ENCODE measurements at places on chromosomes 2 and 18.

DNA sequence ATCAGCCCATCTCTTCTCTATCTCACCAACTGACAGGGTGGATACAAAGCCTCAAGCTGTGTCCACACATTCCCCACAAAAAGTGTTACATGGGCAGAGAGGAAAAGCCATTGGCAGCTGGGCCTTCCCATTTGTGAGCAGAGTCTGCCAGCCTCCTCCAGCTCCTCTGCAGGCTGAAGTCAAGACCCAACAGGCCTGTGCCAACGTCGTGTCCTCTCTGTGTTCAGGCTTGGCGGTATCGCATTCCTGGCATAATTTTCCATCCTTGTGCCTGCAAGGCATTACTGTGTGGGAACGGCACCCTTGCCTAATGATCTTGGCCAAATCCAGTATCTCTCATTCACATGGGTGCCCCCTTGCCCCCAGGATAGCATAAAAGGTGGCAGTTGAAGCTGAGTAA, 41.5 kb upstream of the APCDD1 start:
- DNase-seq = no peak

GRCh38 chr2:68769586-68770270, 35.1 kb downstream of the ARHGAP25 start:
- DNase-seq = peak; percentile 35

DNA sequence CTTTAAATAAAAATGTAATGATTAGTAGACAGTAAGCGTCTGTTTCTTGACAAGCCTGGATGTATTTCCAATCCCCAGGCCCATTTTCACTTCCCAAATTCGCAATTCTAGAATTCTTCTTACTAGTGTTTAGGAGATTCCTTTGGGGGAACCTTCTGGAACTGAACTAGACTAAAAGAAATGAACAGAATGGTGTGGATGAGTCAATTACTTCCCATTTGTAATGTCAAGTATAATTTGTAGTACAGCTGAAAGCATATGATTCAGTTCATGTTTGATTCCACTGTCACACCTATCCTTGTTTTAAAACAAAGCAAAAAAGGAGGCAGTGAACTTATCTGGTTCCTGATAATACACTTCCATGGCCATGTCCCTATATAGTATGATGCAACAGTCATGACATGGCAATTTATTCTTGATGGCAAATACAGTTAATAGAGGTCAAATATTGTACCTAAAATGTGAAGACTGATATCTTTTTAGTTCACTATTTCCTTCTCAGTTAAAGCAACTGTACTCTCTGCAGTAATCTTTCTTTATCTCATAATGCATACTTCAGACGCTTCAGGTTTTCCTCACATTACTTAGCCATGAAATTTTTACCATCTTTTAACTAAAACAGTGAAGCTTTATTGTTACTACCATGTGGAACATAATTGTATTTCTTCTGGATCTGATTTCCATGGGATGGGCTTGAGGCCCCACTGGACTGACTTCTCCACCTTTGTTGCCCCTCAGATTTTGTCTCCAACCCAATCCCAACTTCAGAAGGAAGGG, 2.0 kb downstream of the IDH1 start:
- no peak for DNase-seq

DNA sequence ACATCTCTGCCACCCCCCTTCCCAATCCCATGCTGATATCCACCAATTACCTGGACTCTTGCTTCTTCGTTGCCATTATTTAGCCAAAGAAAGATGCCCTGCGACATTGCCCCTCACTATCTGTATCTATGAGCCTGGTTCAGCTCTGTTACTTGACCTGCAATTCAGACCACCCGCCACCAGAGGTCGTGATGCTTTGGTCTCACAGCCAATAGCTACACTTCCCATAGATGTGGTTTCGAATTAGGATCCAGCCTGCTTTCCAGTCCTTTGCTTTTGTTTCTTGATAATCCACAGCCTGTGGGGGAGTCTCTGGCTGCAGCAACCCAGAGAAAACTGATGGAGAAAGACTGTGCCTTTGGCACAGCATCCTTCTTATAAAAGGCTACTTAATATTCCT, 239.4 kb downstream of the KLHL29 start:
- DNase-seq = peak; percentile 68

DNA sequence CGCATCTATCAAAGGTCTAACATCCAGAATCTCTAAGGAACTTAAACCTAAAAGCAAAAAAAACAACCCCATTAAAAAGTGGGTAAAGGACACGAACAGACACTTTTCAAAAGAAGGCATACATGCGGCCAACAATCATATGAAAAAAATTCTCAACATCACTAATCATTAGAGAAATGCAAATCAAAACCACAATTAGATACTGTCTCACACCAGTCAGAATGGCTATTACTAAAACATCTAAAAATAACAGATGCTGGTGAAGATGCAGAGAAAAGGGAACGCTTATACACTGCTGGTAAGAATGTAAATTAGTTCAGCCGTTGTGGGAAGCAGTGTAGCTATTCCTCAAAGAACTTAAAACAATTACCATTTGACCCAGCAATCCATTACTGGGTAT, 38.0 kb downstream of the PPP3R1 start:
- DNase-seq = no peak

DNA sequence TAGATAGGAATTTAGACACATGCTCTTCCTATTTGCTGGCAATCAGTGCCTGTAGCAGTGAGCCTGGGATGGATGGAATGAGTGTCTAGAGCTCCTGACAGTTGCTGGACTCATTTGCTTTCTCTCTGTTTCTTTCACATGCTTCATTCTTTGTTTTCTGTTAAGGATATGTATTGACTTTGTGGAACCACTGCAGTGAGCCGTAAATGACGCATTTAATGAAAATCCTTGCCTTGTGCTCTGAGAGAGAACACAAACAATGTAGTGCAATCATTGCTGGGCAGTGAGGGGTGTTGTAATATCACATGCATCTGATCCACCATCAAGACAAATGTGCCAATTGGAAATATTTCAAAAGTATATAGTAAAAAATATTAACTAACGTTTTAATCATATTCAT, 25.2 kb upstream of the CDH20 start:
- no peak for DNase-seq

- no peak for DNase-seq
Observed at GRCh38 chr2:45067859-45068570, 58.8 kb upstream of the SIX2 start.

GRCh38 chr18:72762515-72763122, 105.2 kb downstream of the NETO1 start:
- no peak for DNase-seq

GRCh38 chr2:102707796-102708695, 53.8 kb upstream of the TMEM182 start:
- DNase-seq = no peak

- no peak for DNase-seq
Observed at GRCh38 chr2:39434233-39434897, 2.7 kb downstream of the MAP4K3 start.

DNA sequence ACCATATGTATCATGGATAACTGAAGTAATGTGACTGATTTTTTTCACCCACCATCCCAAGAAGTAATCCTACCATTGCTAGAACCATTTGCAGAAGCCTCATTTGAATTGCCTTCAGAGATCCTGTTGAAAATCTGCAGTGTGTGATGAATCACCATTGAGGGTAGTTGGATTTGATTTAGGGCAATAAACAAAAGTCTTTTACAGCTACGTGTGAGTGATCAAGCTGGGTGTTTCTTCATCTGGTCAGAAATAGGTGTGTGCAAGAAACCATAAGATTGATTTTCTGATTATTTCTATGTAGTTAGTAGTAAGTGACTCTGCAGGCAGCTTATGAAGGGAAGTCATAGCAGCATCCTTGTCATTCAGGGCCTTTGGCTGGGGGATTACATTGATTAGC, 159.6 kb downstream of the MGAT5 start:
- DNase-seq = no peak

DNA sequence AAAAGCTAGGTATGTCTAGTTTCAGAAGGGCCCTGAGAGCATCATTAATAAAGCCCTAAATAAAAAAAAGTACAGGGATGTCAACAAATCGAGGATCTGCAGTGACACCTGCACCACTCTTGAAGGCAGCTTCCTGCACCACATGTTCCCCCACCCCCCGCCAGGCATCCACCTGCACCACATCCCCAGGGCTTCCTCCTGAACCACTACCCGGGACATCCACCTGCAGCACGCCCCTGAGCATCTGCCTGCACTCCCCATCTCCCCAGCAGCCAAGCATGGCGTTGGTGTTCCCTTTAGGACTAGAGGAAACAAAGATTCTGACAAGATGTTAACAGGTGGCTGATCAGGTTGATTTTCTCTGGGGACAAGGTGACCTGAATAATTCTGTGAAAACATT, 55.2 kb downstream of the DLGAP1 start:
- DNase-seq = no peak

DNA sequence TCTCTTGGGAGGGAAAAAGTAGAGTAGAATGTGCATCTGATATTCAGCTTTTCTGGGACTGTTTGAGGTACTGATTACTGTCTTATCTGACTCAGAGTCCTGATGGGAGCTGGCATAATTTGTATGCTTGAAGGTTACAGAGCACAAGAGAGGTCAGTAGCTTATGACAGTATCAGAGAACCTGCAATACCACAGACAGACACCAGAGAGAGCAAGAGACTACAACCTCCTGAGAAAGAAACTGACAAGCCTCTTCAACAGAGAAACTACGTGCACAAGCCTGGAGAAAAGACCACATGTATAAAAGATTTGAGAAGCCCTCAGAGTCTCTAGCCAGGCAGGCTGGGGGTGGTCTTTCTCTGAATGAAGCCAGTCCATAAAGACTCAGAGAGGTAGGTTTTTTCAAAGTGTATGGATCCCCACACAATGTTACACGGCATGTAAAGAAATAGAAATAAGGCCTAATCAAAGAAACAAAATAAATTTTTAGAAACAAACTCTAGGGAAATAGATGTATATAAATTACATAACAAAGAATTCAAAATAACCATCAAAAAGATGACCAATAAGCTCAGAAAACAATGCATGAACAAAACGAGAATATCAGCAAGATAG, 568.3 kb downstream of the LRRTM4 start:
- DNase-seq = no peak

GRCh38 chr2:193695367-193695766, 1500.6 kb upstream of the TMEFF2 start:
- no peak for DNase-seq

DNA sequence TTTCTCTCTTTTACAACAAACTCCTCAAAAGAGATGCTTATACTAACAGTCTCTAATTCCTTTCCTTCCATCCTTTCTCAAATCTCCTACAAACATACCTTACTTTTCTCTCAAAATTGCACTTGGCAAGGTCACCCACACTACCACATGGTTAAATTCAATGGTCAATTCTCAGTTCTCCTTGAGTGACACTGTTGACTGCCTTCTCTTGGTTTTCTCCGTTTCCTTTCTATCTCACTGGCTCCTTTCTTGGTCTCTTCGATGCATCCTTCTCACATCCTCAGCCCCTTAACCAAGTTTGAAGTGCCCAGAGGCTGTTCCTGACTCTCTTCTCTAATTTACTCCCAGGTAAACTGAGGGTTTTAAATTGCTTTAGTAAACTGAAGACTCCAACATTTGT, 12.5 kb downstream of the C1D start:
- no peak for DNase-seq

DNA sequence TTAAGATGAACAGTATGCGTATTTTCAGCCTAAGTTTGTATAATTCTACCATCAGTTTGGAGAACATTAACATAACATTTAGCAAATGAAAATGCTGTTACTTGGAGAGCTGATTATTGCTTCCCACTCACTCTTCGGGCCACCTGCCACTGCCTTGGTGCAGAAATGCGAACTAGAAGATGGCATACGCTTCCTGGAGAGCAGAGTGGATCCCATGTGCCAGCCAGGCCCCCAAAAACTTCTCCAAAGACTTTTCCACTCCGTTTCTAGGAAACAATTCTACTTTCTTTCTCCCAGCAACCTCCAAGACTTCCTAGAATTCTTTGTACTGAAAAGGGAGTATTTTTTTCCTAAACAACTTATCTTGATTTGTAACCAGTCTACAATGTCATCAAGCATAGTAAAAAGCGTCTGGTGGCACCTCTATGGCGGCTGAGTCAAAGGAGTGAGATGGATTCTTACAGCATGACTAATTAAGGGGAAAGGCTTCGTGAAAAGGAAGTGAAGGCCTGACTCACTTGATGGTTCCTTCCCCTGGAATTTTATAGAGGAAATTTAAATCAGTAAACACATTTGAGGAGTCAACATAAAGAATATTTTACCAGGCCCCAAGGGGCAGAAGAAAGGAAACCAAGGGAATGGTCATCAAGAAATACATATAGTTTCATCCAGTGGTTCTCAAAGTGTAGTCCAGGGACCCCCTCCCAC, 36.6 kb downstream of the FEZ2 start:
- DNase-seq = no peak

DNA sequence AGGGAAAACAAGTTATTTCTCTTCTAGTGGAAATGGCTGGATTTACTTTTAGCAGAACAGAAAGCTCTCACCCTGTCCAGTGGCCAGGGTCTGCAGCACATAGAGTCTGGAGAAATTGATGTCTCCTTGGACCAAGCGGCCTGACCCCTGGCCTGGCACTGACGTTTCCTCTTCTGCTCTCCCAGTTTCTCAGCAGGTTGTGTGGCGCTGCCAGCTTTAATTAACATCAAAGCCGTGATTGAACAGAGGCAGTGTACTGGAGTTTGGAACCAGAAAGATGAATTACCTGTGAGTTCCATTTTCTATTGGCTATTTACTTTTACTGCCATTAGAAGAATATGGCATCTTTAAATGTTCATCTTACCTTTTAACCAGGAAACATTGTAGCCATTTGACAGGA, 20.9 kb downstream of the CD8A start:
- DNase-seq = no peak

DNA sequence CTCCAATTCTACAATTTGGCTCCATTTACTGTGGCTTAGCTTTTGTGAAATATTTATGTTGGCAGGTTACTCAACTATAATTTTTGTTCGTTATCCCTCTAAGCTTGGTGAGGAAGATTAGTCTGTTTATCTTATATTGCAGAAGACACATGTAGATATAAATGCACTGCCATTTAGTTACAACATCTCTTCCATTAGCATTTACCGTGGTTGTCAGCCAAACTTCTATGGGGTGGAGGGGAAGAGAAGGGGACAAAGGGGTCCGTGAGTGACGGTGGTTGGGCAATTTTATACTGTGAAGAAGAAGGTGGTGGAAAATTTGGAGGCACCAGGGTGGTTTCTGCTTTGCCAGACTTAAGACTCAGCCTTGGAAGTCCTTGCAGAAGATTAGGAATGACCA, 117.6 kb upstream of the CXCR4 start:
- no peak for DNase-seq

- DNase-seq = peak; percentile 49
Observed at GRCh38 chr2:164992818-164993217, 37.5 kb upstream of the SLC38A11 start.

DNA sequence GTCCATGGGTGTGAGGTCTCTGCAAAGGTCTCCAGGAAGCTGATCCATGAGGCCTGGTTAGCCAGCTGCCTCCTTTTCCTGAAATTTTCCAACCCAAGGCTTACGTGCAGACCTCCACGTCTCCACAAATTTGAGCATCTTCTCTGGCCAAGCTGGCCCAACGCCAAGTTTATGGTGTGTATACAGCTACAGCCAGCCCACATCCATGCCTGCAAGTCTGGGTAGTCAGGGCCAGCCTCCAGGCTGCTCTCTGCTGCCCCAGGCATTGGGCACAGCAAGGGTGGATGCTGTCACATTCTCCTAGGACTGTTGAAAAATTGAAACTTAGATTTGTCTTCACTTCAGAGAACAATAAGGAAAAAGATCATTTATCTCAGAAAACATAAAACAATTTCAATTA, 525.5 kb upstream of the CHAC2 start:
- DNase-seq = no peak

GRCh38 chr18:12056034-12056883, 37.4 kb upstream of the ANKRD62 start:
- DNase-seq = no peak
